Left forelimb (tissue), 1 donor: ENCODE measurements at places on chromosomes 3 and 15.

- DNase-seq = no peak
Observed at GRCh38 chr15:57751177-57751800, 44.8 kb downstream of the POLR2M start.

DNA sequence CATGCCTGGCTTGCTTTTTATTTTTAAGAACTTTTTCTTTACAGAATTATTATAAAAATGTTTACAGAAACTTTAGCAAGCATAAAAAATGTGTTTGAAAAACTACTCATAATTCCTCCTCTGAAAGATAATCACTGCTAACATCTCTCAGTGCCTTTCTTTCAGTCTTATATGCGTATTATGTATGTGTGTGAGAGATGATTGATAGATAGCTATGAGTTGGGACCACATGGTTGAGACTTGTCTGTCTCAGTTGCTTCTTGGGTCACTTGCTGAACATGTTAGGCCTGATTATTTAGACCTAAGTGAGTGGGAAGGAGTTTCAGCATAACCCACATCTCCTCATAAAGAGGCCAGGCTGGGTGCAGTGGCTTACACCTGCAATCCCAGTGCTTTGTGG is 11.1 kb downstream of the MAP6D1 start:
- no peak for DNase-seq

GRCh38 chr15:85743392-85744055 is 51.2 kb downstream of the KLHL25 start:
- no peak for DNase-seq

- DNase-seq = no peak
Observed at GRCh38 chr3:127050733-127051132, 67.8 kb downstream of the PLXNA1 start.

DNA sequence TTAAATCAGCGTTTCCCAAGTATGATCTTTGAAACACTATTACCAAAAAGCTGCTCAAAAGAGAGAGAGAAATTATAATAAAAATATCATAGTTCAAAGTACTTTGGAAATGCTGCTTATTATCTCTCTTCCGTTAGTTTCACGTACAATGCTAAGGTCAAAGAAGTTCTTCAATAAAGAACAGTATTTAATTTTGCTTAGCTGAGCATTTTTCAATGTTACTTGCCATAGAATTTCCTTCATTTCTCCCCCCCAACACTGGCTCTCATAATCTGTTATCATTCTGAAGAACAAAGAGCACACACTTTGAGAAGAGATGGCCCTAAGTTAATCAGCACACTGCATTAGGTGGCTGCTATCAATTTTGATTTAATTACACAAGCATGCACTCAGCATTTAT is 840.8 kb upstream of the CFAP20DC start:
- DNase-seq = no peak

GRCh38 chr15:60074181-60074885 is 70.2 kb downstream of the FOXB1 start:
- no peak for DNase-seq

DNA sequence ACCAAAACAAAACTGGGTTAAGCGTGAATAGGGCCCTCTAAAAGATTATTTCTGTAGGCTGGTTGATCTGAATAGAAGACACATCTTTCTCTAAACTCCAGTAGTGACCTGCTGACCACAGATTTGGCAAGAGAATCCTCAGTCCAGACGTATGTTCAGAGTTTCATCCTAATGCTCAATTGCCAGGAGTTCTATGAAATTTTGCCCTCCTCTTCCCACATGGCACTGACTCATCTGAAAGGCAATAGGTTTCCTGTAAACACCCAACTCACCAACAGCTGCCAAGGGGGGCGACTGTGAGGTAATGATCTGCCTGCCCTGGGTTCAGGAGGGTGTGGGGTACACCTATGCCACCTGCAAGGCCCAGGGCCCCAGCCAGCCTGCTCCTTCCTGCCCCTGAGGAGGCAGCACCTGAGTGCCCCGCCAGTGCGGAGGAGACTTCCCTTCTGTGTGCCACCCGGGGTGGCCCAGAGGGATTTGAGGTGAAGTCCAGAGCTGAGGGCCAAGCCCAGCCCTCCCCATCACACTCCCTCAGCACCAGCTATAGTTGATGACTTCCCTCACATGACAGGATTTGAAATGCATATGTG is 8.4 kb upstream of the PLA2G4D start:
- no peak for DNase-seq

- DNase-seq = no peak
Observed at GRCh38 chr3:100001526-100002270, 112.6 kb downstream of the FILIP1L start.
